ENCODE measurements at places on chromosomes 1 and 21.

DNA sequence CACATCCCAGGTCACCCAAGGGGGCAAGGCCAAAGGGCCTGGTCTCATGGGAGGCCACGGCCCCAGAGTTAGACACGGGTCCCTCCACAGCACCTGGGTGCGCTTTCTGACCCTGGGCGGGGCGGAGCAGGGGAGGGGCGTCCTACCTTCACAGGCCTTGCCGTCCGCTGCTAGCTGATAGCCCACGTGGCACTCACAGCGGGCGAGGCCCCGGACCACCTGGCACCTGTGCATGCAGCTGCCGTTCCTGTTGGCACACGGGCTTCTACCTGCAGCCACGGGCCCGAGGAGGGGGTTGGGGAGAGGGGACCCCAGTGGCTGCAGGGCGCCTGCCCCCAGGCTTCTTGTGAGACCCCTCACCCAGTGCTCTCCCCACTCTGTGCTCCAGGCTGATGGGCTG lies 59.9 kb downstream of the ARHGEF16 start:
- DNase-seq: no peak

DNA sequence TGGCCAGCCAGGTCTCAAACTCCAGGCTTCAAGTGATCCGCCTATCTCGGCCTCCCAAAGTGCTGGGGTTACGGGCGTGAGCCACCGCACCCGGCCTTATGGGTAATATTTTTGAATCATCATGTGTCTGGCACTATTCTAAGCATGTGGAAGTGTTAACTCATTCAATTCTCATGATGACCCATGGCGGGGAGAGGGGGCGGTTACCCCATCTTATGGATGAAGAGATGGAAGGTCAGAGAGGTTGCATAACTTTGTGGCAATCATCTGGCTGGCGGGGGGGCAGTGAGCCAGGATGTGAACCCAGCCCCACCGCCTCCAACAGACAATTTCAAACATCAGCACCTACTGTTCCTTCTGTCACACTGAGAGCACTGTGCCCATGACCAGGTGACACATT lies 11.5 kb upstream of the TAS1R2 start:
- DNase-seq: no peak

DNA sequence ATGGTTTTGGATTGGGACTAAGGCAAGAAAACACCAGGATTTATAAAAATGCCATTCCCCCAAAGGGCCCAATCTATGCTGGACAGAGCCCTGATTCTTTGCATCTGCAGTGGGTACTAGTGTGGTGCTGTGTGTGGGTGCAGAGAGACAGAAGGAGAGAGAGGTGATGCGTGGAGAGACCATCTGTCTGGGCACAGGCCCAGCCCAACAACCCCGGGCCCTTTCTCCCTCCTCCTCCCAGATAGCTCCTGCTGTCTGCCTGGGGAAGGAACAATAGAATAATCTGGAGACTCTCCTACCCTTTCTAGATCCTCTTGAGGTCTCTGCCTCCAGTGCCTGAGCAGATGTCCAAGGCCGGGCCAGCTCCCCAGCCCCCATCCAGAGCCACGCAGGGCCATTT lies 15.1 kb downstream of the KIAA1614 start:
- DNase-seq: no peak

GRCh38 chr1:67348586-67349252 lies 41.0 kb downstream of the IL12RB2 start:
- DNase-seq: no peak

- no peak for DNase-seq
These were observed 90.6 kb downstream of the DMRTB1 start for GRCh38 chr1:53549781-53550180.

DNA sequence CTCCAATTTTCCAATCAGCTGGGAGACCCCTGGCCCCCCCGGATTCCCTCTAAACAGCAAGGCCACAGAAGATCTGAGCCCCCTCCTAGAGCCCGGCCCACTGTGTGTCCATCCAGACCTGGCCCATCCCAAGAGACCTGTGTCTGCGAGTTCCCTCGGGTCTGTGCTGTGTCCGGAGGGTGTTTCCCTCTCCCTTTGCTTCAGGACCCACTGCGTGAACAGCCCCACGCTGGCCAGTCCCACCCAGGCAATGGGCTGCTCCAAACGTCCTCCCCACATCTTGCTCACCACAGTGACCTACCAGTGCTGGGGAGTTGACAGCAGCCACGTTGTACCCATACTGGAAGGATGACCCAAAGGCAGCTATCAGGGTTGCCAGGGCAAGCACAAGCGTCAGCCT lies 11.6 kb downstream of the SLC2A5 start:
- DNase-seq: no peak

DNA sequence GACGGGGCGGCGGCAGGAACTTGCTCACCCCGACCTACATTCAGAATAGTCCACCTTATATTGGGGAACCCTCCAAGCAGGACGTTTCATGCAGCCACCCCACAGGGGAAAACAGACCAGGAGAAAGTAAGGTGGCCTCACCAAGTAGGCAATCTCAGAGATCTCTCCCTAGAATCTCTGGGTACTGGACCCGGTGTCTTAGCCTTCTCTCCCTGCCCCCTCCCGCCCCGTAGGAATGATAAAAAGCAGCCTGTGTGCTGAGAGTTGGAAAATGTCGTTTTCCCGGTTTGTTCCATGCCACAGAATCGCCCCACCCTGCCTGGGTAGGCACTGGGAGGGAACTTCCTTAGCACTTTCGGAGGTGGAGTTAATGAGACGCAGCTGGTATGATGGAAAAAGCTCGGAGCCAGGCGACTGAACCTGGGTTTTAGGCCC lies 789 bp upstream of the PTPN14 start:
- DNase-seq: peak; percentile 73

GRCh38 chr1:40868051-40868723 lies 6.0 kb upstream of the CITED4 start:
- DNase-seq: peak; percentile 63

GRCh38 chr21:41367301-41367944 lies 5.6 kb downstream of the MX2 start:
- no peak for DNase-seq
